ENCODE measurements at places on chromosomes 2 and 18.

DNA sequence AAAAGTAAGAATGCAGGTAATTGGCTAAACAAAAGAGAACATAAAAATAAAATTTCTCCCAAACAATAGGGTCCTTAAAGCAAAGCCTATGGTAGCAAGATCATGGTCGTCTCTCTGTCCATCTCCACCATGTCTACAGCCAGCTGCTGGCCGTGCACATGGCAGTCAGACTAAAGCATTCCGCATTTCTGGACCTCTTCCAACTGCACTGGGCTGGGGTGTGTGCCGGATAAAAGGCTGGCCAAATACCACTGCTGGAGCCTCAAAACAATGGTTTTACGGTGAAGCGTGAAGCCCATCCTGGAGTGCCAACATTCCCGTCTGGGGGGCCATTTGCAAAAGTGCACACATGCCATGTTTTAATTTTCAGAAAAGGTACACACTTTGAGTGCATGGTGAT, 74.8 kb upstream of the PIEZO2 start:
- DNase-seq, result no peak

- DNase-seq, result no peak
Measured at GRCh38 chr18:47204908-47205522, 28.9 kb upstream of the IER3IP1 start.

DNA sequence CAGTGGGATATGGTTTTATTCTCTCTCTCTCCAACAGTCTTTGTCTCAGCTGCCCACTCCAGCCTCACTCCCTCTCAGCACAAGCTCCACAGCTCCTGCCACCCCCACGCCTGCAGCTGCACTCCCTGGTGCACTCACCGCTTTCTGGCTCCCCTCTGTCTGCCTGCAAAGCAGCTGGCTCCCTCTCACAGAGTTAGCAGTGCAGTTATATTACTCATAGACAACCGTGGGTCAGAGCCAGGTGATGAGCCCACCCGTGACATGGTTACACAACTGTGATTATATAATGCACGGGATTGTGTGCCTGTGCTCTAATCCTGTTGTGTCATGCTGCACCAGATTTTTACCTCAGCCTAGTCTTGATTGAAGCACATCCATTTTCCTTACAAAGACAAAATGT, 276.9 kb upstream of the CHAC2 start:
- no peak for DNase-seq

DNA sequence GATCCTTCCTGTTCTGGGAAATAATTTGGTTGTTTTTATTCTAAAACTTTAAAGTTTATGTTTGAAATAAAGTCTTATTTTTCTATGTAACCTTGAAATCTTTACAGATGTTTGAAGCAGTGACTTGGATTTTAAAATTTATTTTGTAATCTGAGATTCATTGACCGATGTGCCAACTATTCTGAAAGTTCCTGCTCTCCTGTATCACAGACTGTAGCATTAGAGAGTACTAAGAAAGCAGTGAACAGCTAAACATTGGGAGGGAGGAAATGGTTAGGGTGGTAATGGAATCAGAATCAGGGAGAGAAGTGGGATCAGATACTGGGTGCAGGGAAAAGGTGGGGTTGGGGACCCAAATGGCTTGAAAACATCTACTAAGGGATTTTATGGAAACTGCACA, 69.9 kb downstream of the CDC42EP3 start:
- no peak for DNase-seq

- DNase-seq, result peak; percentile 90
Measured at GRCh38 chr2:1769703-1770422, 25.5 kb upstream of the PXDN start.

DNA sequence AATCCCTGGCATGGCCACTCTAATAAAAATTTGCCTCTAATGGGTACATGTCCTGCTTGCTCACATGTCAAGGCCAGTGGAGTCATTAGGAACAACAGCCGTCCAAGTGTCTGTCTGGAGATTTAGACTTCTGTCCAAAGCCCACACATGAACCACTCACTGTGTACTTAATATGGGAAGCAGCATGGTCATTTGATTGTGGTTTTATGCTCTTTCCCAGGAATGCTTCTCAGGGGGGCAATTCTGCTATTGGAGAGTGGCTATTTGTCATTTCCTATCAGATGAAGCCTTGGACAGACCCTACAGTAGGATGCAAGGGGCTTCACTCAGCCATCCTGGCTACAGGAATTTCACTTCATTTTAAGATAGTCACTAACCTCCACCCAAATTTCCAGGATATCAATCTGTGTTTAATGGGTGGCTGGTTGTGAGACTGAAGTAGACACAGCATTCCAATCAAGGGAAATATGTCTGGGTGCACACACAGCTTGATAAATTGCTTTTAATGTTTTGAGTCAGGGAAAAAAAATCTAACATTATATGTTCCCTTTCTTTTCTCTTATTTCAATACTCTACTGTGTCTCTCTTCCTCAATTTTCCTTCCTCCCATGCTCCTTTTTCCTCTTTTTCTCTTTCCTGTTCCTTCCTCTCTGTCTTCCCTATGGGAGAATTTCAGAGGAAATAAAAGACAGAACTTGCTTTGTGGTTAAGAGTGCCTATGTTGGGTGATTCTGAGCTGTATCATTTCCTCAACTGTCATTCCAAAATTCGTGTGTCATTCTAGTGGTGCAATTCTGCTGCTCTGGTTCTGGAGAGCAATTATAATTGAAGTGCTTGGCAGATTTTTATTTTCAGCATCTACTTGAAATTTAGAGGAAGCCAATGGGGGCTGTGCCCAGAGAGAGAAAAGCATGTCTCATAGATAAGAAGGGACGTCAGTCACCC, 320.1 kb downstream of the OSR1 start:
- no peak for DNase-seq

- DNase-seq, result no peak
Measured at GRCh38 chr2:241968417-241968816, 98.9 kb downstream of the RTP5 start.

DNA sequence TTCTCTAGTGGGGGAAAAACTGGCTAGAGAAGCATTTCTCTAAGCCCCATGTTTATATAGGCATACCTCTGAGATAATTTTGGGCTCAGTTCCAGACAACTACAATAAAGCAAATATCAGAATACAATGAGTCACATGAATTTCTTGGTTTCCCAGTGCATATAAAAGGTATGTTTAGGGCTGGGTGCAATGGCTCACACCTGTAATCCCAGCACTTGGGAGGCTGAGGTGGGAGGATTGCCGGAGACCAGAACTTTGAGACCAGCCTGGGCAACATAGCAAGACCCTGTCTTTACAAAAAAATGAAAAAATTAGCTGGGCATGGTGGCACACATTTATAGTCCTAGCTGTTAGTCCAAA, 22.2 kb downstream of the TSN start:
- no peak for DNase-seq

DNA sequence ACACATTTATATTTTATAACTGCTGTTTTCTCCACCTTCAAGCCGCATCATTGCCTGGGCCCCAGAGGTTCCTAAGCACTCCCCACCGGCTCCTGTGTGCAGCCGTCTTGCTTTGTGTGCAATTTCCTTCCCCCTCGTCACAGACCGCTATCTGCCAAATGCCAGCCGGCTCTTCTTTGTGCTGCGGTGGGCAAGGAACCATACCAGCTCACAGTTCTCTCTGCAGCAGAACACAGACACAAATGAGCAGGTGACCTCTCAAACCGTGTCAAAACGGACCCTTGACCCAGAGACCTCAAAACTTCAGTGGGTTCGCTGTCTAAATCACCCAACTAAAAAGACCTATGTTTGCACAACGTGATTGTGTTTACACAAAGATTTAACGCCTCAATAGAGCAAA, 58.2 kb downstream of the KLF7 start:
- DNase-seq, result no peak

- no peak for DNase-seq
Measured at GRCh38 chr2:84880645-84881521, at the start of gene TRABD2A. Gene TRABD2A, minus strand, starts transcription at chr2:84881084. Its CDS starts 45 bp downstream, at chr2:84881039.

GRCh38 chr2:105800953-105801635, 56.4 kb downstream of the NCK2 start:
- DNase-seq, result no peak

DNA sequence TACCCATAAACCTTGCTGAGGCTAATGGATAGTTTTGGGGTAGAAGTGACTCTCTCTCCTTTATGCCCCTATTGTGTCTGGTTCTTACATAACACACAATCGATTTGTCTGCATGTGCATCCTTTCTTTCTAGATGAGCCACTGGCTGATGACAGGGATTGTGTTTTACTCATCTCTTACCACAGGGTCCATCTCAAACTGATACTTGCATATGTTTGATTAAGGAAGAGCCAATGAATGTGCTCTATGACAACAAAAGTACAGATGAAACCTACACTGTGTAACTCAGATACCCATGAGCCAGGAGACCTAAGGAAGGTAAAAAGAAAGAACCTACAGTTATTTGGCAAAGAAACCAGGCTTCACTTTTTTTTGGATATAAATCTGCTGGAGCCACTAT, 13.2 kb upstream of the BZW1 start:
- no peak for DNase-seq

DNA sequence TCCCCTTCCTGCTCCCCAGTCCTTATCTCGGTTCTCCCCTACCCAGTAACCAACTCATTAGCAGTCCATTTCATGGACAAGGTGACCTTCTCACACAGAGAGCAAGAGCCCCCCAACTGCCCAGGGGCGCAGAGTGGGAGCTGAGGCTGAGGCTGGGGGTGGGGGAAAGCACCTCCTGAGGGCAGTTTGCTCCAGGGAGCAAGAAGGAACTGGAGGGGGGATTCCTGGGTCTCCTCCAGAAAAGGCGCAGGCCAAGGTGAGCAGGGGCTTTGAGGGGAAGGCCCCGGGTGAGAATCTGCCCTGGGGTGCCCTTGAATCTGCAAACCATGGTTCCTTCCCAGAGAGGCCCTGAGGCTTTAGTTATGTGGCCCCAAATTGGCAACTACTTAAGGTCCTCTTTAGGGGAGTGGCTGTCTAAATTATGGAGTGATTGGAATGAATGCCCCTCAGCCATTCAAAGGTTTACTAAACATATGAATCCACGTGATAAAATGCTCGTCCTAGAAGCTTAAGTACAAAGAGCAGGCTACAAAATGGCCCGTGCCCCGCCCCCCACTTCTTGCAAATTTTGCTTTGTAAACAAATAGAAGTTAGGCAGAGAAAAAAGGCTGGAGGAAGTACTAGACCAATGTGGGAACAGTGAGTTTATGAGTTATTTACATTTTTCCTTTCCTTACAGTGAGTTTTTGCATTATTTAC, 123.5 kb upstream of the HS6ST1 start:
- no peak for DNase-seq

DNA sequence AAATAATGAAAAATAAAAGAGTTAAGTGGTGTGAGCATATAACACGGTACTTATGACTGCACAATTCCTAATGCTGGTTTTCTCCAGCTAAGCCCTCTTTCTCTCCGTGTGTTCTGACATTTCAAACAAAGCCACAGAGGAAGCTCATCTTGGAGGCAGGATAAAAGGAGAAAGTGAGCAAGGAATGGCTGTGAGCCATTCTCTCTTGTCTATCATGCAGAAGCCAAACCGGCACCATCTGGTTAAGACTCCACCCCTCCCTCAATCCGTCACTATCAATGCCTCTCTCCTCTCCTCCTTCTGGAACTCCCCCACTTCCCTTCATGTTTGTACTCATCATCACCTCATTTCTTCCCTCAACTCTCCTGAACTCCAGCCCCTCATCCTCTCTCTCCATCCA, 210.4 kb downstream of the TMEM163 start:
- no peak for DNase-seq

DNA sequence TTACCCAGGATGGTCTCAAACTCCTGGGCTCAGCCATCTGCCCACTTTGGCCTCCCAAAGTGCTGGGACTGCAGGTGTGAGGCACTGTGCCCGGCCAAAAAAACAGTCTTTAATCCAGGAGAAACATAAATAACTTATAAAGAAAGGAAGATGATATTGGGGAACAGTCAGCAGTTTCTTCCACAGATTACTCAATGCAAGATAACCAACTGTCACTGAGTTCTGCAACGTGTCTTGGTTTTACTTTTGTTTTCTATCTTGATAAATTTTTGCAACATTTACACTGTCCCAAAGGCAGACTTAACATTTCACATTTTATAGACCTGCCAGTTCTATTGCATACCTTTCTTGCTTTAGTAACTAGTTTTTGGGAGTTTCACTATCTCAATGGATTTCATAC, 71.1 kb downstream of the ANKRD44 start:
- no peak for DNase-seq

- DNase-seq, result no peak
Measured at GRCh38 chr18:54787121-54787520, 41.2 kb upstream of the RAB27B start.

DNA sequence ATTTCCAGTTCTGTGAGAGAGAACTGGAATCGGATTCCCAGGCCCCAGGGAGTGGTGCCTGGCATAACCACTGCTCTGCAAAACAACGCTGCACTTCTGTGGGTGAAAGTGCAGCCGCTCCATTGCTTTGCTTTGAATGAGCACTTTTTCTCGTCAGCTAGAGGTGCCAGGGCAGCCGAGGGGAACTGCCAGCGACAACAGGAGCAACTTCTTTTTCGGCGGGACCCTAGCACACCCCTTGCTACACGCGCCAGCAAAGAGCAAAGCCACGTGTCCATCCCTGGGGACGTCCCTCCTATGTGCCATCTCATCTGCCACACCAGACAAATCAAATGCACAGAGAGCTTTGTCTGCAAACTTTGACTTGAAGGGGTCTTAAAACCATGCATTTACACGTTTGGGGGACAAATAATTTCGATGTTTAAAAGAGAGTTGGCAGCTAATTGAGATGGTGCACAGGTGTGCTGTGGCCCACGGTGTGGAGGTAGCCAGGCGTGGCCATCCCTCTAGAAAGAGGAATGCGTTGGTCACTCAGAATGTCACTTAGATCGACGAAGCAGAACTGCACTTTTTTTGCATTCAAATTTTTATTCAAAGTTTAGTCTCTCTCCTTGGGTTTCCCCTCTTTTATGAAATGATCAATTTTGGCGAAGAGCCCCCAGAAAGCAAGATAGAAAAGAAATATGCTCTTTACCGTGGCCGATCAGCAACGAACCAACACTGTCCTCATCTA, 151.8 kb downstream of the MBP start:
- DNase-seq, result no peak

GRCh38 chr2:102100371-102101096, 42.0 kb upstream of the IL1R1 start:
- no peak for DNase-seq

DNA sequence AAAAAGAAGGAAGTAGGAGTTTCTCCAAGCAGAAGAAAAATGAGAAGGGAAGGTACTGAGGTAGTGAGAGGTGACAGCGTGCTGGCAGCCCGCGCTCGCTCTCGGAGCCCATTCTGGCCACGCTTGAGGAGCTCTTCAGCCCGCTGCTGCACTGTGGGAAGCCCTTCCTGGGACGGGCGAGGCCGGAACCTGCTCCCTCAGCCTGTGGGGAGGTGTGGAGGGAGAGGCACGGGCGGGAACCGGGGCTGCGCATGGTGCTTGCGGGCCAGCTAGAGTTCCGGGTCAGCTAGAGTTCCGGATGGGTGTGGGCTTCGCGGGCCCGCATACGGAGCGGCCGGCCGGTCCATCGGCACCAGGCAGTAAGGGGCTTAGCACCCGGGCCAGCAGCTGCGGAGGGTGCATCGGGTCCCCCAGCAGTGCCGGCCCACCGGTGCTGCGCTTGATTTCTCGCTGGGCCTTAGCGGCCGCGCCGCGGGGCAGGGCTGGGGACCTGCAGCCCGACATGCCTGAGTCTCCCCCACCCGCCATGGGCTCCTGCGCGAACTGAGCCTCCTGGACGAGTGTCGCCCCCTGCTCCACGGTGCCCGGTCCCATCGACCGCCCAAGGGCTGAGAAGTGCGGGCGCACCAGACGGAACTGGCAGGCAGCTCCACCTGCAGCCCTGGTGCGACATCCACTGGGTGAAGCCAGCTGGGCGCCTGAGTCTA, 11.1 kb upstream of the CYS1 start:
- no peak for DNase-seq

All from 8988T (cell line).